ENCODE measurements at places on chromosomes 2 and 18.

- DNase-seq = no peak
These were observed 112.1 kb upstream of the FHL2 start for GRCh38 chr2:105510761-105511528.

DNA sequence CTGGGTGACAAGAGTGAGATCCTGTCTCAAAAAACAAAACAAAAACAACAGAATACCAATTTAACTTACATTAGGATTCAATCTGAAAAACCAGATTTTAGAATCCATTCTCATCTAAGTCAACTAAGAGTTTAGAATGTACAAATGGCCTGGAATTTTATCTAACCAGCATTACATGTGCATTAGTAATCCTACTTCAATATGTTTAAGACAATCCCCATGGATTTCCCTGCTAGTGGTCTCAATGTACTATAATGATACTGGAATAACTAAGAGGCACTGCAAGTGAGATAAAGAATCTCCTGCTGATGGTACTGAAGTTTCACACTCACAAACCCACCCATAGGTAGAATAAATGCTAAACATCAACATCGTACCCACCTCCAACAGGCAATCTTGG lies 53.9 kb upstream of the DNER start:
- DNase-seq = no peak

DNA sequence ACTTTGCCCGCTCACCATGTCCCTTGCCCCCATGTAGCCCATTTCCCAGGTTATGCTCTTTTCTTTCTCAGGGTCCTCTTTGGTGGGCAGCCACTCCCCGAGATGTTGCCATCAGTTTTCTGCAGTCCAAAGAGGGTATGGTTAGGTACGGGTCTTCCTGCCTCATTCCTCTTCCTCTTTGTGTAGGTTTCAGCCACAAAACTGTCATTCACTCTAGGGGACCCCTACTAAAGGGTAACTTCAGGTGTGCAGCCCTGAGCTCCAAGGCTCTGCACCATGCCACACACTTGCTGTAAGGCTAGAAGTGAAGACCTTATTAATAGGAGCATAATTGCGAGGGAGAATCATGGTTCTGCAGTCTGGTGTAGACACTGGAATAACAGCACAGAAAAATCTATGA lies 99.8 kb upstream of the ZNF397 start:
- DNase-seq = no peak

DNA sequence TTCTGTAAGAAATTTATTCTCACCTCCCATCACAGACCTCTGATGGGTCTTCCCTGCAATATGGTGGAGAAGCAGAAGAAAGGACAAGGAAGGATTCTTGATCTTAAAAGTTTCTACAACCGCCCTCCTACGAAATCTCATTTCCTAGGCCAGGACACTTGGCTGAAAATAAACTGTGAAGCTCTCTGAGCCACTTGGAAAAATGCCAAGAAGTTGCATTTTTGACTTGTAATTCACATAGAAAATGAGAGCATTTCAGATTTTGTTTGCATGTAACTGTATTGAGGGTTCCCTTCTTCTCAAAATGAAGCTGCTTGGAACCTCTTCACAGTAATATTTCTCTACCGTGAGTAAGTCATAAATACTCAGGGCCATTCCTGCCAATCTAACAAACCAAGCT lies 458.3 kb upstream of the SLC14A2 start:
- no peak for DNase-seq

- no peak for DNase-seq
These were observed 272.6 kb upstream of the HS6ST1 start for GRCh38 chr2:128591022-128591860.

GRCh38 chr18:43534511-43534910 lies 257.2 kb upstream of the SYT4 start:
- no peak for DNase-seq

DNA sequence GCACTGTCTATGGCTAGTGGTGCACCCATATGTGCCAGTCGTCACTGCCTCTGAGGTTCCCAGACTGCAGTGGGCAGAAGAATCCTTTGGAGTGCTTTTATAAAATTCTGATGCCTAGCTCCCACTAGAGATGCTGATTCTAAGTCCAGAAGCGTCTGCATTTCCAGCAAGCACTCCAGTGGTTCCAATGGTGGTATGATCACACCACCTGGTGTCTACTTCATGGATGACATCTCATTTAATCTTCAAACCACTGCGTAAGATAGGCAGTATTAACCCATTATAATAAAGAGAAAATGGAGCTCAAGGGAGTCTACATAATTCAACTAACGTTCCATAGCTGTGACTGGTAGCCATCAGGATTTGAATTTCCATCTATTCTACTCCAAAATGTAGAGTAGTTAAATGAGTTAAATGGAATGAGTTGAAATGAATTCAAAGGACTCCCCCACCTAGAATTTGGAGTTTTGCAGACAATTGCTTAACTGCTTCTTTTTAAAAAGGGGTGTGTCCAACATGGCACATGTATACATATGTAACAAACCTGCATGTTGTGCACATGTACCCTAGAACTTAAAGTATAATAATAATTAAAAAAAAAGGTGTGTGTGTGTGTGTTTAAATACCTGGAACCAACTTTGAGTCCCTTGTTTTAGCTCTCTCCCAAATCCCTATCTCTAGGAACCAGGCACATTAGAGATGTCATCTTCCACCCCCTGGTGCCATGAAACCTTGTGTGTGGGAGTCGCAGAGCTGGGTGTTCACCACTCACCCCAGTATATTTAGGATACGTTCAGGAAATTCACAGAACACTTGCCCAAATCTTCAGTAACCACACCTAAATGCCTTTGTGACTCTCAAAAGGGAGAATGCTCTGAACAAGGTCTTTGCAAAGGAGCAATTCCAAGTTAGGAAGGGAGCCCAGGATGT lies 14.1 kb downstream of the LAMA3 start:
- no peak for DNase-seq

DNA sequence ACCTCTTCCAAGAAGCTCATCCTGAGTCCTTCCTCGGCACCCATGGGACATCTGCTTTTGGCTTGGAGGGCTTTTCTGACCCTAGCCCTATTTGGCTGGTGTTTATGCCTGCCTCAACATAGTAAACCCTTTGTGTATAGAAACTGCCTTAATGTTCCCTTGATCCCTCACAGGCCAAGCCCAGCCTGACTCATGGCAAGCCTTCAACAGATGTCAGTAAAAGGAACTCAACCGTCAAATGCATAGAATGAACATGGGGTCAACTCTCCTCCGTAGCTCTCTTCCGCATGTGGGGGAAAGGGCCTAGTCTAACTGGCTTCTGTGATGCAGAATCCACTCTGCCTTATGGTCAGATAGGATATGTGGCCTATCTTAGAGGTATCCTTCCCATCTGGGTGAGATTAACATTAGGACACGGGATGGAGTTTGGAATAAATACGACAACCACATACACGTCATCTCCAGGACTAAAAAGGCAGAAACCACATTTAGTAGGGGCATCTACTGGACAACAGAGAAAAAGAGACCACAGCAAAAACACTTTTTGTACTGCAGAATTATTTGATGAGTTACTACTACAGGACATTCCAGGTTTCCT lies 2.5 kb upstream of the NPAS2 start:
- no peak for DNase-seq

DNA sequence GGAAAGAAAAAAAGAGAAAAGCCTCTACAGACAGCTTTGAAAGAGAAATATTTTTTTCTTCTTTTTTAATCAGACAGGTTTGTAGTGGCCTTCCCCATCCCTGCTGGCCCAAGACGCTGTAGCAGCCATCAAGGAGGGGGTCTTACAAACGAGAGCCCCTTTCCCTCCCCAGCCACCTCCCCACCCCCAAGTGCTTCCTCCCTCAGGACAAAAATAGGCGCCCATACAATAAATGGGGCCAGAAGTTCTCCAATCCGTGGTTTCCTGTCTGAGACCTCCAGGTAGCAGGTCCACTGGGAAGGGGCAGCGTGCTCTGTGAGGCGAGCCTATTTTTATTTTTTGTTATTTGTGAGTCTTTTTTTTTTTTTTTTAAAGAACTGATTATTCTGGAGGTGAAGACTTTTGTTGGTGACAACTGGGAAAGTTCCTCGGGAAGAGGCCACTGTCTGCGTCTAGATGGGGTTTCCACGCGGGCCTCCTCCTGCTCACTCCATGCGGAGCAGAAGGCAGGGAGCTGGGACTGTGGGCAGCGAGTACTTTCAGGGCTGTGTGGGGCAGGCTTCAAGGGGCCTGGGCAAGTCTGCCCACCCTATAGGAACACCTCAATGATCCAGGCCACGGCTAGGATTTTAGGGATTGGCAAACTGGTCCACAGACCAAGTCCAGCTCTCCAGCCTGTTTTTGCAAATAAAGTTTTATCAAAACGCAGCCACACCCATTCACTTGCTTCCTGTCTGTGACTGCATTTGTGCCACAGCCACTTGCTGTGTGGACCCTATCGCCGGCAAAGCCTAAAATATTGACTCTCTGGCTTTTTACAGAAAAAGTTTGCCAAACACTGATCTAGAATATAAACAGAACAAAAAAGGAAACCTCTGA lies 139.6 kb downstream of the CTIF start:
- DNase-seq = no peak

GRCh38 chr2:37456479-37456878 lies 112.0 kb downstream of the QPCT start:
- DNase-seq = peak; percentile 11

- DNase-seq = no peak
These were observed 60.2 kb downstream of the RALBP1 start for GRCh38 chr18:9535430-9535991.

DNA sequence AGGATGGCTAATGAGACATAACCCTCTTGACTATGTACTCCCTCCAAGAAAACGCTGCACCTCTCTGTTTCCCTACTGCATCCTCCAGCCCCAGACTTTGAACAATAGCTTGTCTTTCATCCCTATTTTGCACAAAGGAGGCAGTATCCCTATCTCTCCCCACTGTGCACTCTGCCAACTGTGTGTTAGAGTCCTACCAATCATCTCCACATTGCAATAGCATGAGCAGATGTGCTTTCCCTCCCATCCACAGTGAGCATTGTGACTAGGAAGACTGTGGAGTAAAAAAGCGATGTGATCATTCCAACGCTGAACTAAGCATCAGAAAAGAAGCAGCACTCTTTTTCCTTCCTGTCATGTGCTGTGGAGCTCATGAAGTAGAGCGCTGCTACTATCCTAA lies 206.3 kb upstream of the GULP1 start:
- no peak for DNase-seq

- DNase-seq = no peak
These were observed 24.8 kb downstream of the RAB27B start for GRCh38 chr18:54852780-54853675.

- DNase-seq = no peak
These were observed 105.1 kb downstream of the DYSF start for GRCh38 chr2:71558300-71559051.

DNA sequence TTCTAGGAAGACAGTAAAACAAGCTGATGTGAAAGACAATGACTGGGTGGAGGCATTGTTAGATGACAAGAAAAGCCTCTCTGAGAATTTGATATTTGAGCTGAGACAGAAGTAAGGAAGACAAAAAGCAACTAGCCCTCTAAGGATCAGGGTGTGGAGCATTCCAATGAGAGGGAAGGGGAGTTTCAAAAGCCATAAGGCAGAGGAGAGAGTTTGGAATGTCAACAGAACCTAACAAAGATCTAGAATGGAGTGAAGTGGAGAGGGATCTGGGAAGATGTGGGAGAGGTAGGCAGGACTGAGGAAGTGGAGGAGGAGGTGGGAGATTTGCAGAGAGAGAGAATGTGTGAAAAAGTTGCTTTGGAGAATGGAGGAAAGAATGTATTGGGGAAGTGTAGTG lies 17.3 kb upstream of the ASXL2 start:
- DNase-seq = no peak

GRCh38 chr2:824524-824923 lies 126.1 kb upstream of the SNTG2 start:
- DNase-seq = no peak

DNA sequence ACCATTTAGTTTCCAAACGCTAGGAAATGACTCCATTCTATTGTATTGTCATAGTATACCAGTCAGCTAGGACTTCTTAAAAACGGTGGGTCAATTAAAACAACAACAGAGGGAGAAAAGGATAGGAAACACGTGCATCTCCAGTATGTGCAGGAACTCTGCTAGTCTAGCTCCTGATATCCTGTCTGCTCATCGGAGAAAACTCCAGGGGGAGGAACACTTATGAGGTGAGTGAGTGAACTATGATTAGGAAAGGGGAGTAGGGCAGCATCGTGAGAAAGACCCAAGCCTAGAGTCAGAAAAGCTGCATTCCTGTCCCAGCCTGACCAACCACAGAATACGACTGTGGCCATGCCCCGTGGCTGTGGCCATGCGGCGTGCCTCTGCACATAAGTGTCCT lies 34.2 kb downstream of the DTNB start:
- no peak for DNase-seq

- DNase-seq = no peak
These were observed 200.3 kb downstream of the DPP4 start for GRCh38 chr2:161873707-161874106.

- no peak for DNase-seq
These were observed 193.4 kb downstream of the SOX11 start for GRCh38 chr2:5885451-5886173.

GRCh38 chr2:46843316-46843715 lies 72.3 kb downstream of the MCFD2 start:
- no peak for DNase-seq

DNA sequence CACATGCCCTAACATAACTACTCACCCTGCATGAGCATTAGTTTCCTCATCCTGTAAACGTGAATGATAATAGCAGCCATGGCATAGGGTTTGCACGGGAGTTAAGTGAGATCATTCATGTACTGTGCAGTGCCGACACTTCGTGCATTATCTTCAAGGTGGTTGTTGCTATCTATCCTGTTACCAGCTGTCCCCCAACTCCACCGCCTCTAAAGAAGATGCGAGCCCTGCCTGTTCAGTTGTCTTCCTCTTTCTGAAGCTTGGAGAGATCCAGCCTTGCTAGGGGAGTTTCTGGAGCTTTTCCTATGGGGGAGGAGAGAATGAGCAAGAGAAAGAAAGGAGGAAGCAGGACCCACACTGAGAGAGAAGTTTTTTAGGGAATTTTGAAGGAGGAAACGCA lies 34.4 kb downstream of the YPEL5 start:
- no peak for DNase-seq

DNA sequence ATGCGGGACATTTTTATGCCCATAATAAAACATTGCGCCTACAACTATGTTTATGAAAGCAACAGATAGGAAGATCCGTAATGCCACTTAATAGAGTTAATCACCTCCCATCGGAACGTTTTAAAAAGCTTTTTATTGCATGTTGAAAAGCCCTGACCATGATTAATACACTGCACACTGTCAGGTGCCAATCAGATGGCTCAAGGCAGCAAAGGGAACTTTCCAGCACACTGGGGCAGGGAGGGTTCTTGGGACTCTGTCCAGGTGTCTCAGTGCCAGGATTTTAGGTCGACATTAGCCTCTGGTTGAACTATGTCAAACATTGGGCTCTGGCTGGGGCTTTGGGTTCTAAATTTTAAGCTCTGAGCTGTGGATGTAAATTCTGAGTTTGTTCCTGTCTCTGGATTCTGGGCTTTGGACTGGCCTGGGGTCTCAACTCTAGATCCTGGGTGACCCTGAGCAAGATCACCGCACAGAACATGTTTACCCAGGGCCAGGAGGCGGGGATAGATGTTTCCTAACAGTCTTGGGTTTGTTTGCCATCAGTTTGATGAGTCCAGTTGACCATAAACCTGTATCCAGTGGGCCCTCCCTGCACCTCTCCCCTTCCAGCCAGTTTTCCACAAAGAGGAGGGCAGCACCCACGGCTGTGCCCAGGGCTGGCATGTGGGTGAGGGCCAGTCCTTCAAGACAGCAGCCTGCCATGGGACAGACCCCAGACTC lies 262.7 kb downstream of the ATAD2B start:
- no peak for DNase-seq

GRCh38 chr2:19416784-19417684 lies 58.6 kb upstream of the OSR1 start:
- no peak for DNase-seq
